NCI-H2171 treated with DMSO at 0.1 percent for 48 hours (cell line): ENCODE measurements at places on chromosomes 13 and 19.

DNA sequence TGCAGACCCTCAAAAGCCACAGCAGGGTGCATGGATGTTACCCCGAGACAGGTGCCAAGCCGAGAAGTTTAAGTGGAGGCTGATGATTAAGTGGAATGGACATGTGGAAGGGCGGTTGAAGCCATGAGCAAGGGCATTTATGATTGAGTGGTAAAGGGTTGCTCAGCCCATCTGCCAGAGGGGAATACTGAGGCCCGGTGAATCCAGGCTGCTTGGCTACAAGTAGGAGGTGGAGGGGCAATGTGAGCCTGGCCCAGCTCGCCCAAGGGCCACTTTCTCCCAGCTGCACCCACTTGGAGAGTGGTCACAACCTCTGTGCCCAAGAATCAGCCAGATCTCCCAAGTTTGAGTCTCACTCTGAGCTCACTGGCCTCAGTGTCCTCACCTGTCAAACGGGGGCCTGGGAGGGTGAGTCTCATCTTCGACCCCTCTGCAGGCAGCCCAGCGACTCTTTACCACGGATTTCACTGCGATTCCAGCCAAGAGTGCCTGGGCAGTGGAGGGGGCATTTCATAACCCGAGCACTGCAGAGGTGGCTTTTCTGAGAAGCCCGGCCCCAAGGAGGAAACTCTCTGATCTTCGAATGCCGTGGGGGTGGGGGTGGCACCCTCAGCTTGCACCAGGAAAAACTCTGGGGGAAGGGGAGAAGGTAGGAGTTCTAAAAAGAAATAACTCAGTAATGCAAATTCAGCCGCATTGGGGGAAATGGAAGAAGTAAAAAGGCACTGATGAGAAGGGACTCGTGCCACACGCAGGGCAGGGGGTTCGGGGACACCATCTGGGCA is 62.9 kb upstream of the KLF2 start:
- no peak for DNase-seq

DNA sequence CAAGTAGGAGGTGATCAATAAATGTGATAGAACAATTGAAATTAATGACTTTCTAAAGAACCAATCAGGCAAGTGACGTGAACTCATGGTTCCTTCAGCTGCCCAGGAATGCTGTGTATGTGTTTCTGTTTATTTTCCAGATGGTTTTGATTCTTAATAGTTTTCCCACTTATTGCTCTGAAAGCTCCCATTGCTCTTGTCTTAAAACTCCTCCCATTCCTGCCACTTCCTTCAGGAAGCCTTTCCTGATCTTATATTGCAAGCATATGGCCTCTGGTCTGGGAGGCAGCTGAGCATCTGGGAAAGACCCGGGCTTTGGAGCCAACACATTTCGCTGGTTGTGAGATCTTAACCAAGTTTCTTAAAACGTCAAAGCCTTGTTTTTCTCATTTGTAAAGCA is 17.1 kb upstream of the LATS2 start:
- DNase-seq = no peak

GRCh38 chr13:79314652-79315051 is 91.4 kb downstream of the RBM26 start:
- DNase-seq = no peak

- peak; percentile 21 for DNase-seq
These were observed 65.6 kb downstream of the WASF3 start for GRCh38 chr13:26623125-26623524.

GRCh38 chr13:77767413-77767812 is 69.9 kb downstream of the SLAIN1 start:
- peak; percentile 30 for DNase-seq

GRCh38 chr19:8642561-8642960 is 12.1 kb downstream of the NFILZ start:
- no peak for DNase-seq

DNA sequence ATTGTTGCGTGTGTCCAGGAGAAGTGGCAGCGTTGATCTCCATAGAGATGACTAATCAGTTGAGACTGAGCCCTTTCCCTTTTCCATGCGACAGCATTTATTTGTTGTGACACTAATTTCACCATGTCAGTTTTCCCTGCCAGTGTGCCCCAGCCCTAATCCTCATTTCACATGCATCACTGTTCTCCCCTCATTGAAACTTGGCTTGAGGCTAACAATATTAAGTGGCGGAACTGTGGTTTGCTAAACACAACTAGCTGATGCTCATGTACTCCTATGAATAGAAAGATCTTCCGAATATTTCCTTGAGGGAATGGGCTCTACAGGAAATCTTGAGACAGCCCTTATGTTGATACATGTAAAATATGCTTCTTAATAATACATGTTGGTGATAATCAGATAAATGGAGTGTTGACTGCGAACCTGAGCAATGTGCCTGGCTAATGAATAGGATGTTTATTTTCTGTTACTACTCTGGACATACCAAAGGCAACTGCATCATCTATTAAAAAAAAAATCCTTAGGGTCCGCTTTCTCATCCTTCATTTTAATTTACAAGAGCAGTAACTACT is 258.6 kb downstream of the ATP8A2 start:
- no peak for DNase-seq

DNA sequence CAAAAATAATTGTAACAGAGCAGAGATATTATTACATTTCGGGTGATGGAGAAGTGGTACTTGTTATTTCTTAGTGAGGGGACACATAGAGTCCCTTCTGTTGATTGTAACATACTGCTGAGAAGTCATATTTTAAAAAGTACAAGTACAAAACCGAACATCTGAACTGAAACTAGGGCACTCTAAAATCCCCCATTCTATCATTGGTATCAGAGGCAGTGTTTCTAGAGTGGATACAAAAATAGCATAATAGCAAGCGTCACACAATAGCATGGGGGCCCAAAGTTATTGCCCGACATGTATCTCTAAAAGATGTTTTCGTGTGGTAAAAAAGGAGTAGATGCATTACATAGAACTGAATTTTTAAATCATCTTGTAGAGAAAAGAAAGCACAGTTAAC is 502.1 kb upstream of the SLC10A2 start:
- no peak for DNase-seq

DNA sequence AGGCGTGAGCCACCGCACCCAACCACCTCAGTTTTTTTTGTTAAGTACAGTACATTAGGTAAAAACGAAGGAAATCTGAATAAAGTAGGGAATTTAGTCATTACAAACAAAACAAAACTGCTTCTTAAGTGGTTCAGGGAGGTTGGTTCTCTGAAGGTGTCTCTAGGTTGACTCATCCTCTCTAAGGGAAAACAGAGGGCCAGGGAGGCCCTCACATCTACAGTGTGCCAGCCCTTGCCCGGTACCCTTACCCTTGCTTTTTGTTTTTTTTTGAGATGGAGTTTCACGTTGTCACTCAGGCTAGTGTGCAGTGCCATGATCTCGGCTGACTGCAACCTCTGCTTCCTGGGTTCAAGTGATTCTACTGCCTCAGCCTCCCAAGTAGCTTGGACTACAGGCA is 17.2 kb upstream of the JUND start:
- no peak for DNase-seq

DNA sequence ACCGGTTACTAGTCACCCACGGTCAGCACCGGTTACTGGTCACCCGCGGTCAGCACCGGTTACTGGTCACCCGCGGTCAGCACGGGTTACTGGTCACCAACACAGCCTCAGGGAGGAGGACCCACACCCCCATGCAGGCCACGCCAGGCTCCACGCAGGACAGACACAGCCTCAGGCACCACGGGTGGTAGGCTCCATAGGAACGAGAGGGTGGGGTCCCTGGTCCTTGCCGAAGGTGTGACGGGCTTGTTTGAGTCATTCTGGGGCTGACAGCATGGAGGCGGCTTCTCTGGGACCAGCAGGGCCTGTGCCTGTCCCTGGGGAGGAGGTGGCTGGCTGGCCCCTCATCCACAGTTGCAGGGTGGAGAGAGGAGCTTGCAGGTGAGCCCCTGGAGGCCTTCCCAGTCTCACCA is 122.8 kb upstream of the SOX1 start:
- DNase-seq = no peak

GRCh38 chr19:48613024-48613851 is 1.6 kb downstream of the FAM83E start:
- no peak for DNase-seq

GRCh38 chr13:24906268-24906667 is 142.3 kb downstream of the RNF17 start:
- DNase-seq = no peak

GRCh38 chr13:27138457-27139093 is 33.0 kb downstream of the USP12 start:
- no peak for DNase-seq

DNA sequence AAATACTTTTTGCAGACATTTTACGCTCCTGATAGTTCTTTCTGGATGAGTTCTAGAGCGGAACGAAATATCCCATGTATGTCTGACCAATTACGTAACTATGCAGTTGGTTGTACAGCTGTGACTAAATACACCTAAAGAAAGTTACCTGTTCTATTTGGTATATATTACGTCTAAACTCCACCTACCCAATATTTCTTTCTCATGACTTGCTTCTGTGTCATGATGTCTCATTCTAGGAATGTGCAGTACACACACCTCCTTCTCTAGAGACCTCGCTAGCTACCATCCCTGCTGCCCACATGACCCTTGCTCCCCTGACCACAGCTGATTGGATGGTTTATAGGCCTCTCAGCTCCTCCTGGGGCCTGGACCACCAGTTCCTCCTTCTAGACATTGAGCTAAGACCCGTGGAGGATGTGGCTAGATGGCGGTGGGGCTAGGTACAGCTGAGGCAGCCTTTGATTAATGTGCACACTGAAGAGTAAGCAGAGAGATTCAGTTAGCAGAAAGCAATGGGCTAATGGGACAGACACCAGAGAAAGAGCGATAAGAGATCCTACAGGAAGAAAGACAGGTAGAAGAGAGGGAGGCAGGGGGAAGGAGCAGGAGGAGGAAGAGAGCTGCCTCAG is 422.1 kb downstream of the COG6 start:
- no peak for DNase-seq

GRCh38 chr19:29804493-29804892 is 7.3 kb upstream of the CCNE1 start:
- no peak for DNase-seq

DNA sequence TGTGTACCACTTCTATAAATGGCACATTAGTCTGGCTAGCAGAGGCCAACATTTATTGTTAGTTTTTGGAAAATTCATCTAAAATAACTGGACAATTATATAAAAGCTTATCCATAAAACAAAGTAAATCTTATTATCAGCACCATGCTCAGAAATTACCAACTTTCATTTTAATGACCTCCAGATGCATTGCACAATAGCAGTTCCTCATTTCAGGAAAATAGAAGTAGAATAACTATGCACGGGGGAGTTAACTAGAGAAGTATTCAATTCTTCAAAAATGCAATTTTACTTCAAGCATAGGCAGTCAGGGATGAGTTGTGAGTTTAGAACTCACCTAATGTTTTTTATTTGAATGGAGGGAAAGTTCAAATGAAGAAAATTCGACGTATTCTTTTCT is 1023.5 kb downstream of the PCDH17 start:
- DNase-seq = no peak

- DNase-seq = no peak
These were observed at the start of gene COX6B2 for GRCh38 chr19:55354698-55355212. Gene COX6B2, minus strand, starts transcription at chr19:55354719. Its CDS starts 198 bp downstream, at chr19:55354521.

- no peak for DNase-seq
These were observed 286.3 kb downstream of the TBC1D4 start for GRCh38 chr13:75195495-75196146.

DNA sequence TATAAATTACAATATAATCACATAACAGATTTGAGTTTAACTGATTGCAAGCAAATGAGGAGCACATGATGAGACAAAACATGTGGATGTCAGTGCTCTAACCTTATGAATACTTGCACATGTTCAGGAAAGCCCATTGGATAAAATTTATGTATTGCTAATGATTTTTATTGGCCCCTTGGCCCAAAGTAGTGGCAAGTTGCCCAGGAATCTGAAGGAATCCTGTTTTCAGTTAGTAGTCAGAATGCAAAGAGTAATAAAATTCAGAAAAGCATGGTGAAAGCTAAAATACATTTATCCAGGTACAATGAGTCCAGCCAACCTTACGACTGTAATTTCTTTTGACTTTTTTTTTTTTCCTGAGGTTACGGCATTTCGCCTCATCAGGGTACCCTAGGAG is 1539.4 kb downstream of the EFNB2 start:
- no peak for DNase-seq
